ENCODE measurements at places on chromosomes 2 and 18. TPM values are rescaled to one million over a fixed set of nuclear protein-coding genes. Genes with fewer than 3 reads are reported as not detected.

DNA sequence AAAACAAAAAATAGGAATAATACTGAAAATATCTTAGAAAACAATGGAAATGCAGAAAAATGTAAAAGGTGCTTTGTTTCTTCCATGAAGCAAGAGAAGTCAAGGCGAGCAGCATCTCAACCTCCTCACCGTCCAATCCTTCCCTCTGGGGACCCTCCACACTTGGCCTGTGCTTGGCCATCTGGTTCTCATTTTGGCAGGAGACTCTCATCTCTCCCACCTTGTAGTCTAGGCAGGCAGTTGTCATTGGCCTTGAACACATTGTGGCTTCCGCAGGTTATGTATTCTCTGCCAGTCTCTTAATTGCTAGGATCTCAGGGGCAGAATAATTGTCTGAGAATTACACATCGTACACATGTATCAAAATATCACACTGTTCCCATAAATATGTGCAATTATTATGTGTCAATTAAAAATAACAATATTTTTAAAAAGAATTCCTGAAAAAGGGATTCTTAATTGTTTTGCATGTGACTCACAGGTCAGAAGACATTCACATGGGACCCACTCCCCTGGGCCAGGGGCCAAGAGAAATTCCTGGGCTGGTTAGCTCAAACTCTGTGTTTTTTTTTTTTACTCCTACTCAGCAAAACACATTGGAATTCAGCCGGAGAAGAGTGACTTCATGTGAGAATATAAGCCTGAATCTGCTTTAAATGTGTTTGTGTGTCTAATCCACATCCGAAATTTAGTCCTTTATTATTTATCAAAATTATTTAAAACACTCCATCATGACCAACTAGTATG, 14.0 kb upstream of the ANKRD62 start:
- no peaks in the 10 kb centered on the region for H3K27me3 ChIP-seq
- H3K4me1 ChIP-seq: no peaks in the 10 kb centered on the region
- H3K36me3 ChIP-seq: no peaks in the 10 kb centered on the region
- no peak for DNase-seq
- no peak overlapping the region for H3K4me3 ChIP-seq
- no peak overlapping the region for H3K27ac ChIP-seq

The CD8B gene
- total RNA-seq: not detected

The LCT gene
- 0.19 TPM for total RNA-seq

The GNAL gene
- total RNA-seq: not detected

DNA sequence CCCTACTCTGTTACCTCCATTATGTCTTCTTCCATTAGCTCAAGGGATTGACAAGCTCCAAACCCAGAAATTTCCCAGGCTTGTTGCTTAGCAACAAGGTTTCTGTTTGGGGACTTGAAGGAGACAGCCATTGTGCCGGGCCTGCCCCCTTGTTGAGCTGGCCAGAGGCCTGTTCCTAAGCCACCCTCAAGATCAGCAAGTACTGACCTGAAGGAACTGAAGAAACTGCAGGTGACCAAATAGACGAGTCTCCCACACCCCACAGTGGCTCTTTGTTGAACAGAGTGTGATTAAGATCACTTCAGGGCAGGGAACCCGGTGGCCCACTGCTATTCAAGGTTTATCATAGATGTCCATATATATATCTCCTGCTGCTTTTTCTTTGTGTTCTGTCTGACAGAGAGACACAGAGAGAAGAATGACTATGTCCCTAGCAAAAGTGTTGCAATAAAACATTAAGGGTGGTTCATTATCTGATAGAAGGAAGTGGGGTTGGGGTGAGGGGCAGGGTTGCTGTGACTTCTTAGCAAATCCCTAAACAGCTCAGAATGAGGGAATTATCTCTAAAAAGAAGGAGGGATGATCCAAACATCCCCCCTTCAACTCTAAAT, 69.2 kb downstream of the RNF144A start:
- H3K27me3 ChIP-seq: no peaks in the 10 kb centered on the region
- no peak overlapping the region for H3K27ac ChIP-seq
- H3K4me3 ChIP-seq: no peak overlapping the region
- DNase-seq: no peak

DNA sequence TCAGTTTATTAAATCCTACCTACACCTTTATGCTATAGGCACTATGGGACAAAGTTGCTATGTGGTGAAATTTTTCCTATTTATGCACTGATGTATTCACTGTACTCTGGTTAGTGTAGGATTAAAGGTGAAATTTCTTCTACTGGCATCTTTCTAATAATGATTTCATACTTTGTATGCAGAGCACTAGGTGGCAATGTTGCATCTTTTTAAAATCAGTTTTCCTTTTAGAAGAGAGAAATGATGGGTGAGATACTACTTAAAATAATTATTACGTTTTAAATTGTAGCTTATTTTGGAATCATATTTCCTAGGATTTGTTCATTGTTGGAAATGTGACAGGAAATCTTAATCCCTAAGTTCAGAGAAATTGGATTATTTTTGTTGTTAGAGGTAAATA, 150.9 kb downstream of the CD8B2 start:
- DNase-seq: peak; percentile 77
- no peaks in the 10 kb centered on the region for H3K36me3 ChIP-seq
- H3K27ac ChIP-seq: no peak overlapping the region
- no peaks in the 10 kb centered on the region for H3K27me3 ChIP-seq
- no peak overlapping the region for H3K4me3 ChIP-seq

The ZAP70 gene
- total RNA-seq: not detected

The GPAT2 gene
- not detected for total RNA-seq

DNA sequence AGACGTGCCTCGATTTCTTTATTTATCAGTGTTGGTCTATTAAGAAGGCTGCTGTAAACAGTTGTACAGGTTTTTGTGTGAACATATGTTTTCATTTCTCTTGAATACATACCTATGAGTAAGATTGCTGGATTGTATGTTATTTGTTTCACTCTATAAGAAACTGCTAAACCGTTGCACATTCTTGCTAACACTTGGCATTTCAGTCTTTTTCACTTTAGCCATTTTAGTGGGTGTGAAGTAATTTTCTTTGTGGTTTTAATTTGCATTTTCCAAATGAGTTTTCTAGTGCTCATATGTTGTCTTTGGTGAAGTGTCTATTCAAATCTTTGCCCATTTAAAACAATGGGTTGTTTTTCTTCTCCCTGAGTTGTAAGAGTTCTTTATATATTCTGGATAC, 221.5 kb upstream of the SMAD7 start:
- no peak overlapping the region for H3K4me3 ChIP-seq
- H3K27me3 ChIP-seq: no peaks in the 10 kb centered on the region
- H3K36me3 ChIP-seq: no peaks in the 10 kb centered on the region
- DNase-seq: no peak
- H3K4me1 ChIP-seq: no peaks in the 10 kb centered on the region

- no peaks in the 10 kb centered on the region for H3K27me3 ChIP-seq
- H3K4me1 ChIP-seq: no peaks in the 10 kb centered on the region
- H3K27ac ChIP-seq: no peak overlapping the region
- no peak overlapping the region for H3K4me3 ChIP-seq
- H3K36me3 ChIP-seq: no peaks in the 10 kb centered on the region
- DNase-seq: no peak
These were observed 8.0 kb upstream of the SIX3 start for GRCh38 chr2:44933434-44933951.

The CD8A gene
- total RNA-seq: not detected

DNA sequence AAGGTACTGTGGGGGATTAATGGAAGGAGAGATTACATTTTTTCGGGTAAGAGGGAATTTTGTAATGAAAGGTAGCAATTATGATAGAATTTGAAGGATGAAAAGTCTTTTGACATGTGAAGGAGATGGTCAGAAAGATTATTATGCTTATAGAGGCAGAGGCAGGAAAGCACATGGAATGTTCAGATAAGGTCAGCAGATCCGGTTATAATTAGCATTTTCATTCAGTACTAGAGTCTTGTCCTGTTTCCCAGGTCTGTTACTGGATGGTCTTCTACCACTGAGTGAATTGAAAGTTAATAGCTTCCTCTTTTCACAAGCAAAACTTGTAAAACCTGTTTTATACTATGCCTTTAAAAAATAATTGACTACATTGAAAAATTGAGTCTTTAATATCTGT, 116.9 kb downstream of the PHLPP1 start:
- H3K36me3 ChIP-seq: no peaks in the 10 kb centered on the region
- no peak overlapping the region for H3K27ac ChIP-seq
- peaks cover 11% of the 10 kb centered on the region for H3K4me1 ChIP-seq
- H3K4me3 ChIP-seq: no peak overlapping the region
